ENCODE measurements at places on chromosomes 3 and 15.

GRCh38 chr3:117881210-117881609 lies 1153.4 kb downstream of the IGSF11 start:
- DNase-seq: no peak

- DNase-seq: no peak
Measured at GRCh38 chr15:96390986-96391385, 60.5 kb downstream of the NR2F2 start.

GRCh38 chr3:130929804-130930203 lies 35.9 kb downstream of the ATP2C1 start:
- no peak for DNase-seq

- DNase-seq: no peak
Measured at GRCh38 chr3:45972534-45973402, 22.9 kb downstream of the FYCO1 start.

- no peak for DNase-seq
Measured at GRCh38 chr3:56935811-56936210, 124.7 kb upstream of the SPATA12 start.

DNA sequence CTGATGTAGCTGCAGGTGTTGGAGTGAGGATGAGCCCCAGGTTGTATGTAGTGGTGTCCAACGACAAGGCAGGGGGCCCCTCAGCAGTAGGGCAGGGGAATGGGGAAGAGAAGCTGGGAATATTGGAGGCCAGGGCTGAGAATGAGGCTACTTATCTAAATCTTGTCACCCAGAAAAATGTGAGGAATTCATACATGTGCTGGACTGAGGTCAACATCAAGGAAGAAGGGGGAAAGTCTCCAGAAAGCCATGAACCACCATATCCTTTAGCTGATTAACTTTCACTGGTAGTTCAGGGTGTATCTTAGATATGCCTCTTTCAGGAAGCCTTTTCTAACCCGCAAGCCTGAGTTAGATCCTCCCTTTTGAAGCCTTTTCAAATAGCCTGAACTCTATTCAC lies 22.6 kb upstream of the FSTL1 start:
- no peak for DNase-seq

DNA sequence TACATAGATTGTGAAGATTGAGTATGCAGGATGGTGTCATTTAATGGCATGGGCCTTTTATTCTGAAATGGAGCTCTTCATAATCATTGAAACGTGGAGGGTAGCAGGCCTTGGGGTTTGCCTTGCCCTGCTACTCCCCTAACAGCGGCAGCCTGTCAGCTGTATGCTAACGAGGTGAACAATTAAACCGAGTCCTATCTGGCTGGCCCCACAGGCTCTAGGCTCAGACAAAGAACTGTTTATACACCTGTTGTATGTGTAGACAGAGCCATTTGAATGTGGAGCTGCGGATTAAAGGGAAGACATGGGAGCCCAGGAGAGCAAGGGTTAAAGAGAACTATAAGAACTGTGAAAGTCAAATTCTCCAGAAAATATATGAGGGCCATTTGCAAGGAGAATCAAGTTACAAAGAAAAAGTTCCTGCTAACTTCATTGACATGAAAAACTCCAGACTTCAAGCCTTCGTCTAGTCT lies 116.7 kb upstream of the CGNL1 start:
- no peak for DNase-seq

DNA sequence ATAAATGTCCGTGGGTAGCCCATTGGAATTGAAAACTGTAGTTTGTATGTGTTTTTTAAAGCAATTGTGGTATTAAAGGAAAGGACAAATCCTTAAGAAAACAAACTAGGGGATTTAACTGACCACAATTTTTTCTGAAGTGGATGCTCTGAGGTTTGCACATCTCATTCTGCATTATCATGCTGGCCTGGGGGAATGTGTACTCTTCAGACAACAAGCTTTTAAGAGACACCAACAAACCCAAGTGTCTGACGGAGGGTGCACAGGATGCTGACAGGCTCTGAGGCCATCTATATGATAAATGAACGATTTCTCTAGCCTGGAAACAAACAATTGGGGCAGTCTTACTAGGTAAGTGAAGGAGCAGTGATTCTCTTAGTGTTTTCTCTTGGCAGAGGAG lies 9.1 kb downstream of the LINS1 start:
- no peak for DNase-seq

DNA sequence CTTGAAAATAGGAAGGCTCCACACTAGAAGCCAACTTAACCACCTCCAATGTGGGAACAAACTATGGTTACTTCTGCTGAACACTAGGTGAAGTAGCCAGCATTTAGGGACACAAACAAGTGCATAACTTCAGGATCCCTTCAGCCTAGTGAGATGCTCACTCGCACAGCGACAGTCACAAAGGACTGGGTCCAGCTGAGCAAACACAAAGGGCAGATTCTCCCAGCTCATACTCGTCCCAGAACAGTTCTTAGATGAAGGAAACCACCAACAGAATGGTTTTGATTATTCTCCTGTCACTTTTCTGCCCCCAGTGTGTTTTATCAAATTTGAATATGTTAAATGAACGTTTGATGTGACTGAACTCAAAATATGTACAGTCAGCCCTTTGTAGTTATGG lies 201.6 kb downstream of the KCNAB1 start:
- no peak for DNase-seq

DNA sequence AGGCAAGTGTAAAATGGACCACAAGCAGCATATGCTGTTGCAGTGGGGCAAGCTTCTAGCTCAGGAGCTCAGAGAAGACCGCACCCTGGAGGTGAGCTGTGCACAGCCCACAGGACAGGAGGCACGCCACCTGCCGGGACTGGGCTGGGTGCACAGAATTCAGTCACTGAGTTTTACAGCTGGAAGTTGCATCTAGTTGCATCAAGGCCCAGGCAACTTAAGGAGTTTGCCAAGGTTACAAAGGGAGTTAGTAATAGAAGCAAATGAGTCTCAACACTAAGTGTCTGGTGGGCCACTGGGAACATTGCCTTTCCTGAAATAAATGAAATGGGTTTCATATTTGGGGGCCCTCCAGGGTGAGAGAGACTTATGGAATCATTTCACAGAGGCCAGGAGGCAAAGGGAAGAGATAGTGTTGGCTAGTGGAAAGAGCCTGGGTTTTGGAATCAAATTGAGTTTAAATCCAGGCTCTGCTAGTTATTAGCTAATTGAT lies 36.0 kb upstream of the TIMP4 start:
- no peak for DNase-seq

GRCh38 chr3:111165411-111165810 lies 93.8 kb downstream of the NECTIN3 start:
- DNase-seq: no peak

DNA sequence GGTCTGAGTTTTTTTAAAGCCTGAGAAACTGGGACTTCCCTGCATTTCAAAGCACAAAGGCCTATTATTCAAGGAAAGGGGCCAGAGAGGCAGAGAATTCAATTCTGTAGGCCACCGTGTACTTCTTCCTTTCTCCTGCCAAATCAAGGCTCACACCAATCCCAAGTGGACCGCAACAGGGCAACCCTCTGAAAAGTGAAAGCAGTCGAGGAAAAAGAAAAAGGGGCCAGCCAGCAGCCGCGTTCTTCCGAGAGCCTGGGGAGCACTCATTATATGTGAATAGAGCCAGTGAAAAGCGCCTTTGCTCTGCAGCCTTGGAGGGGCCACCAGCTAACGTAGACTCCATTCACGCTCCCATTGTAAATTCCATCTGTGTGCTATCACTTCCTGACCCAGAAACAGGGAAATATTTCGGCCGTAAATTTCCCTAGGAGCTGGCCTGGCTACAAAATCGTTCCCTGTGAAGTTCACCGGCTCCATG lies 45.9 kb upstream of the THUMPD3 start:
- DNase-seq: no peak

DNA sequence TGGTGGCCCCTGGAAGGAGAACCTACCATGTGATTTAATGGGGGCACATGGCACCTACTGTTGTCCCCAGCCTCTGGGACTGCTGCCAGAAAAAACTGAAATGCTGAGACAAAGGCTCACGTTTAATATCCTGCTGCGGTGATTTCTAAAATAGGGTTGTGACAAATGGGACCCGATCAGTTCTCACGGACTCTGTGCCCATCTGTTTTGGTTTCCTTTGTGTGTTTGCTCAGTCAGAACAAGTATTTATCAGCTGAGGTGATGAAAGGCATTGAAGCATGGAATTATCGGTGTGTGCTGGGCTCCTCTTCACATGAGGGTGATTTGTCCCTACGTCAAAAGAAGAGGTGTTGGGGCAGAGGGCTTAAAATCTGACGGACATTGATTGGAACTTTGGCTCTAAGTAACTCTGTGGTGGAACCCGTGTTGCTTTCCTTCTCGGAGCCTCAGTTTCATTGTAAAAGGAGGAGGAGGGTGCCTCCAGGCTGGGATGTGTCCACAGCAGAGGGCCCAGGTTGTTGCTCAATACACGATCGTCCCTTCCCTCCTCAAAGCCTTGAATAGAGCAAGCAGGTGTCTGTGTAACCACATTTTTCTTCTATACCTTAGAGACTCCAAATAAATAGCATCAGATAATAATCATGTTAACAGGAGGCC lies 283.3 kb upstream of the RGMA start:
- DNase-seq: no peak

DNA sequence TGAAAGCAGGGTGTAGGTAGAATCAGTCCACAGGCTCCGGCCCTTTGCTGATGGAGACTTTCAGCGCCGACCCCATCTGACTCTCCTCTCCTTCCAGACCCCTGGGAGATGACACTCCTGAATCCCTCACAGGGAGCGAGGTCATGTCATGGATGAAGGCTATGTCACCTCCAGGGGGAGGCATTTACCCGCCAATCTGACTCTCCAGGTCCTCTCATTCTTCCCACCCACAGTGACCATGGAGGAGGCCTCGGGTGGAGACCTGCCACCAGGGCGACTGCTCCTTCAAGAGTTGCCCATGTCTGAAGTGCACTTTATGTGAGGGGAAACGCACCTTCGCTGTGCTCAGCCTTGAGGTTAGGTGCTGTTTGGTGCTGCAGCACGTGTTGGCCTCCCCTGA lies 112.7 kb downstream of the KLF13 start:
- no peak for DNase-seq

GRCh38 chr3:116247605-116248004 lies 197.7 kb downstream of the LSAMP start:
- DNase-seq: no peak

GRCh38 chr15:43256341-43256740 lies 10.4 kb downstream of the TGM5 start:
- DNase-seq: no peak

DNA sequence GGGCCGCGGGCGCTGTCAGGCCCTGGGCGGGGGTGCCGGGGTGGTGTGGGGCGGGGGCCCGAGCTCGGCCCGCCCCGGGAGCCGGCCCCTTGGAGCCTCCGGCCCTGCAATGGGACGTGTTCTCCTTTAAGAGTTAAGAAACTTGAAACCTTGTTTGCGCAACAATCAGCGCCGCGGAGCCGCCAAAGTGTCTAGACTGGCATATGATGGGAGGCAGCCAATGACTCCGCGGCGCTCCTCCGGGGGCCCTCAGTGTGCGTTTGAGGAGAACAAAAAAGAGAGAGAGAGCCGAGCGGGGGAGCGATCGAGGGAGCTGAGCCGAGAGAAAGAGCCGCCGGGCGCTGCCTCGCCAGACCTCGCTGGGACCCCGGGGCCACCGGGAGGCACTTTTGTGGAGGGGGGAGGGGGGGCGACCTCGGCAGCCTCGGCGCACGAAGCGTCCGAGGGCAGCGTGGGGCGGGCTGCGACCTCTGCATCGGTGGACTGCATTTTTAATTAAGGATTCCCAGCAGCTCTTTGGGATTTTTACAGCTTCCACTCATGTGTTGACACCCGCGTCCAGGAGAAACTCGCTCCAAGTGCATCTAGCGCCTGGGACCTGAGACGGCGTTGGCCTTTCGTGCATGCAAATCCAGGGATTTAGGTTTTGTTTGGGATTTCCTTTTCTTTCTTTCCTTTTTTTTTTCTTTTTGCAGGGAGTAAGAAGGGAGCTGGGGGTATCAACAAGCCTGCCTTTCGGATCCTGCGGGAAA lies at the start of gene SMAD6:
Gene SMAD6, plus strand, starts transcription at position 202 of the 752 bp plus-strand sequence. CDS start 1,023 bp downstream, outside the sequence.
- DNase-seq: peak; percentile 68

DNA sequence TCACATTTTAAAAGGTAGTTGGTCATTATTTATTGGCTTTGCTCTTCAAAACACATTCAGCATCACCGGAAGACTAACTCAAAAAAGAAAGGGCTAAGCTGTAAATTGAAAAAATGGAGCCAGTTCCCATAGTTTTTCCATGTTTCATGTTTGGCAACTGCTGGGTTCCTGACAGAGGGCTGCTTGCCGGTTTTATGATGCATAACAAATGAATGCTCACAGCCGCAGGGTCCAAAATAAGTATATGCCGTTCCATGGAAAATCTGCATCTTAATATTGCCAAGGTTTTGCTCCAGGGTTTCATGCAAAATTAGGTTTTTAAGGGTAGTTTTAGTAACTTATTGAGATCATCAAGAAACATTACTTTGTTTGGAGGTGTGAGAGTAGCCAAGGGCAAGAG lies 15.8 kb downstream of the SLC12A1 start:
- DNase-seq: no peak

GRCh38 chr15:64597477-64597822 lies 137.1 kb downstream of the ZNF609 start:
- no peak for DNase-seq

- DNase-seq: no peak
Measured at GRCh38 chr3:176988795-176989194, 208.5 kb downstream of the TBL1XR1 start.

- no peak for DNase-seq
Measured at GRCh38 chr3:56131974-56132590, 336.2 kb downstream of the ERC2 start.

GRCh38 chr3:189778340-189778950 lies 147.3 kb downstream of the TP63 start:
- DNase-seq: no peak

- DNase-seq: no peak
Measured at GRCh38 chr3:127439621-127440020, 150.9 kb downstream of the TPRA1 start.

GRCh38 chr15:101127506-101128076 lies 124.3 kb downstream of the CHSY1 start:
- no peak for DNase-seq
